Fibroblast of skin of right biceps (primary cell): ENCODE measurements at places on chromosomes 4 and X.
A peak's percentile ranks its signal among the peaks of the same experiment; 100 is the strongest.

DNA sequence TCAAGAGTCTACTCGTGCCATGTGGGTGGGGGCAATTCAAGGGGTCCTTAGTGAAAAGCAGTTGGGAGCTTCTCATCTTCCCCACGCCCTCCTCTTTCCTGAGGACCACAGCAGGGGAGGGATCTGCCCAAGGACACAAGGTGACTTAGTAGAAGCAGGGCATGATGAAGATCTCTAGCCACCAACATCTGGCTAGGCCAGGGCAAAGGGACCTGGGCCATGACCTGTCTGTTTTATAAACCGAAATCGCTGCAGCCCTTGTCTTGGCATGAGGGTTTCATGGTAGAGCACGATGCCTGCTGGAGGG lies 5.1 kb downstream of the G6PD start:
- no peak for DNase-seq

- no peak for DNase-seq
Observed at GRCh38 chr4:81919223-81919622, 447.5 kb upstream of the RASGEF1B start.

DNA sequence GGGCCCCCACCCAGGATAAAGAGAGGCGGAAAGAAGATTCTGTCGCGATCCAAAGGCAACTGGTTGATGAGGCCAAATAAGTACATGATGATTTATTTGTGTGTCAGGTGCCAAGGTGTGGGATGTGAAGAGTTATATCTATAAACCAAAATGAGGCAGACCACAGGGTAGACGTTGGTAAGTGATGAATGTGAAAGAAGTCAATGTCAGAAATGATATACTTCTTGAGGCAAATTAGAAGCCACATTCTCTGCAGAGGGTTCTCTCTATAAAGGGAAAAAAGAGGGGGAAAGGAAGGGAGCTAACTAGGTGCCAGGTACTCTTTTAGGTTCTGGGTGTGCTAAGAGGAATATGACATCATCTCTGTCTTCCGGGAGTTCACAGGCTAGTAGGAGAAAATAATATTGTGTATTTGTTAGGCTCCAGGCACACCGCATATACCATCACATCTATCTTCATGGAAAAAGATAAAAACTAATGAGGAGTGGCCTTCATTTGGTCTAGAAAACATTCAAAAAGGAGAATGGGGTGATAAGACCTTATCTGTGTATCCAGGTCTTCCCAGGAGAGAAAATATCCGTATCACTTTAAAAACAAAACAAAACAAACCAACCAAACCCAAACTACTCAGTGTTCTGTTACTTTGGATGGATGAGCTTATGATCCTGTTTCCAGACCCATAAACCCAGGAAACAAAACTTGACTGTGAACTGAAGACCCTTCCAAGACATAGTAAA lies 4.8 kb upstream of the SH2D1A start:
- DNase-seq: no peak

GRCh38 chr4:7135389-7135746 lies 57.0 kb upstream of the SORCS2 start:
- peak; percentile 50 for DNase-seq

- peak; percentile 35 for DNase-seq
Observed at GRCh38 chr4:108890484-108890881, 127.6 kb upstream of the ETNPPL start.

DNA sequence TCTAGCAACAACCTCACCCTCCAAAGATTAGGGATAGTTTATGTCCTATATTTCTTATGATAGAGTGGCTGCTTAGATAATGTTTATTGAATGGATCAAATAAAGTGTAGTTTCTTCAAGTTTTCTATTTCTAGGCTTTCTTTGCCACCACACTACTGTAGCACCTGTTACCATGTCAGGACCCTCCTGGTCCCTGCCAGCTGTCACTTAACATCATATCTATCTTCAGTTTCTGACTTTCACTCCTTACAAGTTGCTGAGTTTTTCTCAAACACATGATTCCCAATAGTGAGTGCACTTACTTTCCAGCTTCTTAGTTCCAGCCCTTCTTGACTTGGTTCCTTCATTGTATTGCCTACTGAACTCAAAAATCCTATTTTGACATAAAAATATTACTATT lies 593.9 kb upstream of the PITX2 start:
- DNase-seq: no peak

DNA sequence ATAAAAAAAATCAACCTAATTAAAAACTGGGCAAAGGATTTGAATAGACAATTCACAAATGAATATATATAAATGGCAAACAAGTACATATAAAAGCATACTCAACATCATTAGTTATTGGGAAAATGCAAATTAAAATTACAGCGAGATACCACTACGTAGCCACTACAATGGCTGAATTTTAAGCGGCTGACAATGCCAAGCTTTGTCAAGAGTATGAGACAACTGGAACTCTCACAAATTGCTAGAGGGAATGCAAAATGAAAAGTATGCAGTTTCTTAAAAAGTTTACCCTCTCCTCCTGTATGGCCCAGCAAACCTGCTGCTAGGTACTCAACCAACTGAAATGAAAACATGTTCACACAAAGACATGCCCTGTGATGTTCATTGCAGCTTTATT lies 34.8 kb downstream of the ZFP42 start:
- DNase-seq: no peak

DNA sequence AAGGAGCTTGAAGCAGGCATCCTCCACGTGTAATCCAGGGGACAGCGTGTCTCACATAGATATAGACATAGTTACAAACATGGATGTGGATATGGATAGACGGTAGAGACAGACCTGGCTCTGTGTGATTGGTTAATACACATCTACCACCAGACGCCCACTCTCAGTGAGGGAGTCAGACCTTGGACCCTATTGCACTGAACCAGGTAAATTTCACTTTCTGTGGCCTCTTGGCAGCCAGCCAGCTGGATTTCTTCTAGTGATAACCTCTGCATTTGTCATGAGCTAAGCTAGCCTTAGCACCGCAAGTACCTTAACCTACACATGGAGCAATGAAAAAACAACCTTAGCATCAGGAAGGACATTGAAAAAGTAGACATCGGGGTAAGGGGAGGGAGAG lies 79.2 kb upstream of the ACSL4 start:
- no peak for DNase-seq

DNA sequence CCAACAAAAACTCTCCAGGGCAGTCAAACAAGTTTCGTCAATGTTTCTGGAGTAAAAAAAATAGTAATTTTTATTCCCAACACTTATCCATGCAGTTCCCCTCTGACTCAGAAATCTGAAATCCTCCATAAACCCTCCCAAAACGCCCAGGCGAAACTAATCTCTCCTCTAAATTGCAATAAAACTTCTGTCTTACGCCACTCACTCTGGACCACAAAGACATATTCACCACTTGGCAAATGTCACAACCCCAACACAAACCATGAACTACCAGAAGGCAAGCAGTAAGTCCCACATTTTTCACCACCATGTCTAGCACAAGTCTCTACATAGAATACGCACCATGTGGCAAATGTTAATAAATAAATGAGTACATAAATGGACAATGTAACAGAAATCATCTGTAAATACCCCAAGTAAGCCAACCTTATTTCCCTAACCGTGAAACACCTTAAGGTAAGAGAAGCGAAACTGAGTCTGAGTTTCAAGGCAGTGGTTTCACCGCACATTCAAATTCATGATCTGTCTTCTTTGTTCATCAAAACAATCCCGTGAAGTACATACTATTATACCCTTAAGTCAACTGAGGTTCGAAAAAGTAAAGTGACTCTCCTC lies 1.6 kb downstream of the PAPSS1 start:
- DNase-seq: peak; percentile 7

GRCh38 chrX:120749141-120749846 lies 119.4 kb upstream of the C1GALT1C1 start:
- DNase-seq: peak; percentile 22

- no peak for DNase-seq
Observed at GRCh38 chr4:11455201-11455835, 26.6 kb upstream of the HS3ST1 start.

GRCh38 chrX:73448379-73448778 lies 1.5 kb downstream of the CDX4 start:
- DNase-seq: no peak

DNA sequence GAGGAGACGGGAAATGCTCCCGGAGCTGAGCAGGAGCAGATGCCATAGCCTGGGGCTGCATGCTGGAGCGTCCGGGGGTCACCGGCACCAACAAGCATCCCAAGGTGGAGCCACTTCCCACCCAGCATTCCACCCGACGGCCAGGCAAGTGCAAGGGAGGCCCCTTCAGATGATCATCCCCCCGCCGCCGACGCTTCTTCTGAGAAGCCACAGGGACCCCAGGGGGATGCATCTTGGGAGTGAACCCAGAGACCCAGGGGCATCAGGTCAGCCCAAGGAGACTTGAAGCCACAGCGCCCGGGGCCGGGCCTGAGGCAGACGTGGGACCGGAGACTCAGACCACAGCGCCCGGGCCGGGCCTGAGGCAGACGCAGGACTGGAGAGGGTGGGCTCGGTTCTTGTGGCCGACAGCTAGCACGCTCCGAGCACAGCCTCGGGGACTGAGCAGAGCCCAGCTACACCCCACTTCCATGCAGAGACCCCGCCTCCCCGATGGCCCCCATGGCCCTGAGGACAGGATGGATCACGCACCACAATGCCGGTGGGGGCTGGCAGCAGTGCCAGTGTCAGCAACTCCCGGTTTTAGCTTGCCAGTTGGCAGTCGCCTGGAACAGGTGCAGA lies 33.0 kb upstream of the CPLX1 start:
- DNase-seq: no peak

- no peak for DNase-seq
Observed at GRCh38 chr4:48137846-48138245, 3.8 kb upstream of the TXK start.

- peak; percentile 72 for DNase-seq
Observed at GRCh38 chrX:134013092-134013497, 27.7 kb upstream of the GPC3 start.

- DNase-seq: peak; percentile 75
Observed at GRCh38 chrX:45422216-45422925, 221.7 kb upstream of the DIPK2B start.

DNA sequence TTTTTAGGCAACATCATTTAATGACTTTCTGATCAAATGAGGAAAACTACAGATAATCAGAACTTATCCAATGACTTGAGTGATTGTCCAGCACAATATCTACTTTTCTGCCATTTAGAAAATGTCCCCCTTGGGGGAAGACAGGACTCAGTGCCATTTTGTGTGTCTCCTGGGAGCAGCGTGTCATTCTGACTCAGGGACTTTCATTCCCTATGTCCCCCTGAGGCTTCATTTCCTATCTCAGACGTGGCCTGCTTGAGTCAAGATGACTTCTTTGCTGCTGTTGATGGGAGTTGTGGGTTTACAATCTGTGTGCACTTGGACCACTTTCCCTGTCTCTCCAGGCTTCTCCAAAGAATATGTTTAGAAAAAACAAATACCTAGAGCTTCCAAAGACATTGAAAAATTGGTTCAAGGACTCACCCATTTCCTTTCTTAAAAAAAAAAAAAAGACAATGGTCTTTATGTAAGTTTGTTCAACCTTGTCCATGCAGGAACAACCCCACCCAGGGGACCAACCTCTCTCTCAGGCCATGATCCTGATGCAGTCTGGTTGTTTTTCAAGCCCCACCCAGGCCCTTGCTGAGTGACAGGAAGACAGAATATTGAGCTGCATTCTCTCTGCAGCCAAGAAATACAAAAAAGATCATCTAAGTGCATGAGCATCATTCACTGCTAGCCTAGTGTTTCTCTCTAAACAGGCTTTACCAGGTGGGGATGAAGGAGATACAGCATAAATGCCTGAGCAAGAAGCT lies 34.3 kb upstream of the TMEM154 start:
- DNase-seq: no peak

- DNase-seq: peak; percentile 71
Observed at GRCh38 chr4:86960557-86960961, 25.7 kb downstream of the AFF1 start.

DNA sequence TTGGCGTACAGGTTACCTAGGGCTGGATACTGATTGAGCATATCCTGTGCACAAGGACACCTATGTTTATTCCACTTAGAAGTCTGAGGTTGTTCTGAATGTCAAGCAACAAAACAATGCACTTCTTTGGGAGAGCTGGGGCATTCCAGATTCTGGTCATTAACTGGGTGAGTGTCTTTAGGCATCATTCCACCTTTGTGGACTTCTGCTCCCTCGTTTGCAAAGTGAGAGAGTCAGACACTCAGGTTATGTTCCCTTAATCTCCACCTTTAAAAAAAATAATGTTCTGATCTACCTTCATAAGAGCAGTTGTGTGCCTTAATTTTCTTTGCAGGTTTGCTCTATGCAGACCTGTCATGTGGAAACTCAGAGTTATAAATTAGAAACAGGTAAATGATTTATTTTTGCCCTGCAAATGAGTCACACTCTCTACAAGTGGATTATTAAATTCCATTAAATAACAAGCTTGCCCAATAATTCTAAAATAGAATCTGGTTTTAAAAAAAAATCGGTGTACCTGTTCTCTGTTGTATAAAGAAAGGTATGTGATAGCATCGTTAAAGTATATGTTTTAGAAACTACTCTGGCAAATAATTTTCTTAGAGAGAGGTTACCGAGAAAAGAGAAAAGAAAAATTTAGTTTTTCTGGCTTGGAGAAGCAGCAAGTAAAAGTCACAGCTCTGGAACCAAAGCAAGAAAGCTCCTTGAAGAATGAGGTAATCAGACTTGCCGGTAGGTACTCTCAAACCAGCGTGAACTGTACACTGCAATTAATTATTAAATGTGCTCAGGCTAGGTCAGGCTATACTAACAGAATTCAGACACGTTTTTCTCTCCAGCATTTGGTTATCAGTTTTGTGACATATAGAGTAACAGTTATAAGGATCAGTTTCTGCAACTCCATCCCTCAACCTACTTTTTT lies 93.2 kb downstream of the SORBS2 start:
- no peak for DNase-seq

GRCh38 chr4:33948921-33949320 lies 2295.4 kb downstream of the ARAP2 start:
- no peak for DNase-seq
